ENCODE measurements at places on chromosomes 7 and 10.
A peak's percentile ranks its signal among the peaks of the same experiment; 100 is the strongest.

GRCh38 chr7:24709051-24709450 lies 48.2 kb downstream of the GSDME start:
- DNase-seq: peak; percentile 70

DNA sequence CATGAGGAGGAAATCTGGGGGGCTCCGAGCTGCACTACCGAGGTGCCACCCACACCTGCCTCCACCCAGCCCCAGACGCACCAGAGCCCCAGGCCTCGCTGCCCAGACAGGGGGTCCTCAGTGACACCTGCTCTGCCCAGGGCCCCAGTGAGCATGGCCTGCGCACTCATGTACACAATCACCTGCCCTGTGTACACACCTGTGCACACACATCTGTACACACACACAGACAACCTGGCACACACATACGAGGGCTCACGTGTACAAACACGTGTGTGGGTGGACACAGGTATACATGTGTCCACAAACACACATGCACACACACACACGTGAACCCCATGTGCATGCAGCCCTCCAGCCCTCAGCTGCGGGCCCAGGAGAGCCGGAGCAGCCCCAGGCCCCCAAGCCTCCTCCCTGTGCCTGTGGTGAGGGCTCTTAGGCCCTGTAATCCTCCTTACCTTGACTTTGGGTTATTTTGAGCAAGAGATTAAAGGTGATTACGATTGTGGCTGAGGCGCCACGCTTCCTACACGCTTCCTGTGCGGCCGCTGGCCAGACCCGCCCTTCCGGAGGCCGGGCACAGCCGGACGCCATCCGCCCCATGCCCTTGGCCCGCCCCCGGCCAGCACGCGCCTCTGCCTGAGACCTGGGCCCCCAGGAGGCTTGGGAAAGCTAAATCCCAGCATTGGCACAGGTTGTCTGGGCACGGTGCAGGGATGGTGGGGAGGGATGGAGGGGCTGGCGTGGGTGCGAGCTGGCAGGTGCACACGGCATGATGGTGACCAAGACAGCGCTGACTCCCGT lies 71.9 kb downstream of the ELFN1 start:
- no peak for DNase-seq

DNA sequence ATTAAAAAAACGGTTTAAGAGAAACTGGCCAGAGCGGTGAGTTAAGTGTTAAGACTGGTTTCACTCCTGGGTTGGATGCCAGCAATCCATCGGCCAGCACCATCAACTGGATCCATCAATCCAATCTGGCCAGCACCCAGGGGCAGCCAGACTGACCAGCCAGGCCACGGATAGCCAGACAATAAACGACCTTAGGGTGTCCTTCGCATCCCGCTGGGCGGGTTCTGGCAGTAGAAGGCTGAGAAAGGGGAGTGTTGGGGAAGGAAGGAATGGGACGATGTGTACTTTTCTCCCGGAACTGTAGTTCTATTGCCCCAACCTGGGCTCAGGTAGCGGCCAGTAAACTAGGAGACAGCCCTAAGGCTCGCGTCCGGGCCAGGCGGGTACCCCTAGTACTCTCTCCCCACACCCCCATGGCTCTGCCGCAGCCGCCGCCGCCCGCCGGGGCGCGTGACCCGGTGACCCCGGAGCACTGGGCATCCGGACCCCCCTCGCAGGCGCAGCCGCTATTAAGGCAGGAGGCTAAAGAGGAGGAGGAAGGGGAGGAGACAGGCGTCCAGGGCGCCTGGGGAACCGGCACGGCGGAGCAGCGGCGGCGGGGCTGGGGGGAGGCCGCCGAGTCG lies at the start of gene CASD1:
Gene CASD1 (plus strand): TSS at position 546 of the 623 bp plus-strand sequence. CDS start 276 bp downstream, outside the sequence.
- DNase-seq: peak; percentile 86

GRCh38 chr7:115135146-115135545 lies 213.3 kb downstream of the MDFIC start:
- DNase-seq: no peak

DNA sequence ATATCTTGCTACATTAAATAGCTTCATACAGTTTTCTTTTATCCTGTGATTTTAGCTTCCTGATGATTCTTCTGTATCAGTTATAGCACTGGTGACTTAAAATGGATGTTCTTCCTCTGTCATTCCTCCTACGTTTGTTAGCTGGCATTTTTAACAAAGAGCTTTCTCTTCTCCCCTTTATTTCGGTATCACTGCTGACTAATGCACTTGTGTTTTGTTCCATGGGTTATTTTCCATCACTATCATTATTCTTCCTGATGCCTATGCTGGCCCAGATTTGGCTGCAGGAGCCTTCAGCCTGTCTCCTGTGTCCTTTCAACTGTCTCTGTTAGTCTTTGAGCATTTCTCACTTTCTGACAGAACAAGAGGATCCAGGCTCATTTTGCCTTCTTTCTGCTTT lies 13.1 kb downstream of the BMS1 start:
- no peak for DNase-seq

DNA sequence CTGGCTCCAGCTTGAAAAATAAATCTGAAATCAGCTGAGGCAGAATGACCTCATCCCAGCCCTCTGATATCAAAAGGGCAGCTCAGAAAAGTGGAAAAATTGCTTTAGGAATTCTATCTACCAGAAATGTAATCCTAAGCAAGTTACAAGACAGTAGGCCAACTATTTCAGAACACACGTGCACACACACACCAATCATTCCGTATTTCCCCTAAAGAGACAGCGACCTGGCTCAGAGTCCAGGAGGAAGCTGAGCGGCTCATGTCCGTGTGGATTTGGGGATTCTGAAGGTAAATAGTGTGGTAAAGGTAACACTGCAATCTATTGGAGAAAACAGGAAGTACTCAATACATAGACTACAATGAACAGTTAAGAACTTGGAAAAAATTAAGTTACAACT lies 288.2 kb downstream of the CALN1 start:
- peak; percentile 4 for DNase-seq

- DNase-seq: no peak
Observed at GRCh38 chr7:158491094-158491493, 96.5 kb downstream of the PTPRN2 start.

GRCh38 chr7:138195151-138195571 lies 118.9 kb downstream of the AKR1D1 start:
- DNase-seq: no peak
